DMS79 (cell line): ENCODE measurements at places on chromosomes 6 and 20.

DNA sequence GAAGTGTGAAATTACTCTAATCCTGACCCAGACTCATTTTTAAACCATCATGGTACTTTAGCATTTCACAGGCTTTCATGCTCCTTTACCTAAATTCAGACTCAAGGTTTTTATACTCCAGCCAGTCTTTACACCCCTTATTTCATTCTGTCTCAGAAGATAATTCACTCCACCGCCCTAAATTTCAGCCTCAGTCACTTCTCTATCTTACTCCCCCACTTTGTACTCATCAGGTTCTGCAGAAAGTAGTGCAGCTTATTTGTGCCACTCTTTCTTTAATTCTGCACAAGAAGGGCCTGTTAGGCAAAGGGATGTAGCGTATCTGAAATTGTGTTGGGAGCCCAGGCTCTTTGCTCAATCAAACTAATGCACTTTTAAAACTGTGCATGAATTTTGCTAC, 205.5 kb downstream of the ARHGAP18 start:
- DNase-seq = no peak

- no peak for DNase-seq
These were observed 56.9 kb downstream of the SYNJ2 start for GRCh38 chr6:158038291-158039177.

- no peak for DNase-seq
These were observed 60.3 kb upstream of the FABP7 start for GRCh38 chr6:122719176-122719575.

- DNase-seq = no peak
These were observed 335.0 kb downstream of the CDH4 start for GRCh38 chr20:61587036-61587435.

- no peak for DNase-seq
These were observed 203.4 kb downstream of the MYLK4 start for GRCh38 chr6:2547355-2547754.

DNA sequence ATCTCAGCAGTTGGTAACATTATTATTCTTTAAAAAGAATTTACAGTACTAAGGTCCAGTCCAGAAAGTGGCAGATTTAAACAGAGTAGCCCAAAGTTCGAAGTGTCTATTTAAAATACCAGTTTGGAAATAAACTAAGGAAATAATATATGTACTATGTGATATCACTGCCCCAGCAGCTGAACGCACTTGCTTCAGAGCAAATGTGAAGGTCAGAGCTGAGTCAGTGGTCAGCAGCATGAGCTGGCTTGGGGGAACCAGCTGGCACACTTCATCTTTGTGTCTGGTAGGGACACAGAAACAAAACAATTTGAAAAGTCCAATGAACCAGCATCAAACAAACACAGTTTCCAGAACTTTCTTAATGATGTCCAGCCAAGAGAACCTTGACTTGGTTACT, 15.4 kb downstream of the TMEM14B start:
- no peak for DNase-seq

GRCh38 chr6:35557239-35557638, 44.5 kb upstream of the TULP1 start:
- DNase-seq = no peak

GRCh38 chr6:19070520-19070919, 683.4 kb downstream of the RNF144B start:
- no peak for DNase-seq

DNA sequence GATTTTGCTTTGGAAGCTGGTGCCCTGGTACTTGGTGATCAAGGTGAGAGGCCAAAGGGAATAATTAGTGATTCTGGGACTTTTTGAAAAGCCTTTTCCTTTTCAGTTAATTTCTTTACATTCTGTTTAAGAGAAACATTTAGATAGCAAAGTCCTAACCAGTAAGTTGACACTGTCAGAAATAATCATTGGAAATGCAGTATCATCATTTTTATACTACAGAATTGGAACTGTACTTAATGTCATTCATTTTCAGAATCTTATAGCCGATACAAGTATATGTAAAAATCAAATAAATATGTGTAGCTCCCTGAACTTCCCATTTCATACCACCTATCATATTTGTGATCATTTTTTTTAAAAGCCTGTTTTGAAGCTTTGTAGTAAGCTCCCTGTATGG, 27.5 kb downstream of the MCM8 start:
- DNase-seq = no peak

- DNase-seq = no peak
These were observed 75.1 kb upstream of the DUSP22 start for GRCh38 chr6:217048-217659.

DNA sequence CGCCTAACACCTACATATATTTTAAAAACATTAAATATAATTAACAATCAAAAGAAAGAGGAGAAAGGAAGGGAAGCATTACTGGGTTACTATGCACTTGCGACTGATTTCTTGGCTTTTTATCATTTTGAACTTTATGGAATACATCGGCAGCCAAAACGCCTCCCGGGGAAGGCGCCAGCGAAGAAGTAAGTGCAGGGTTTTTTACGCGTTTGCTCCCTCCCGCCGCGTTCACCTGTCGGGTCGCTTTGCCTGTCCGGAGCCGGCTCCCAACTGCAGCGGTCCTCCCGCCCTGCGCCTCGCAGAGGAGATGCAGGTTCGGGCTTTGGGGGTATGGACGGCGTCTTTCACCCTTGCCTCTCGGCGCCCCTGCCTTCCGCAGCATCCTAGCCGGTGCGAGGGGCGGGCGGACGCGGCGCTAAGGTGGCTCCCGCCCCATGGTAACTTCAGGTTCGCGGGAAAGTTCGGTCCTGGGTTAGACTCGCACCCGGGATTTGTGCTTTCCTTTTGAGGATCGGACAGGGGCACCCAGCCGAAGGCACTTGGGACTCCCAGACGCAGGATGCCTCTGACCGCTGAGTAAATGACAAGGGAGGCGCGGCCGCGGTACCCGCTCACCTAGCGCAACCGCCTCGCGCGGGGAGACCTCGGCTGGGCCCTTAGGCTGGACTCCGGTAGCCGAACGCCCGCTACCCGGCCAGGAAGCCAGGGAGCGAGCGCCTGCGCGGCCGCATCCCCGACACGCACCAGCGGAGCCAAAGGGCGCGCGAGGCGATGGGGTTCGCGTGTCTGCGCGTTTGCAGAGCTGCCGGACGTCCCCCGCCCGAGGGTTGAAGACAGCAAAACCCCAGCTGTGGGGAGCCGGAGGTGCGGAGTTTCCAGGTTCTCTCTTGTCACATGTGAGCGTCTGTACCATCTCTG, 891 bp downstream of the RSPO3 start:
- no peak for DNase-seq
